ENCODE measurements at places on chromosomes 12 and 14. TPM values are rescaled to one million over a fixed set of nuclear protein-coding genes. Genes with fewer than 3 reads are reported as not detected.

- no peaks in the 10 kb centered on the region for H3K27me3 ChIP-seq
- H3K36me3 ChIP-seq, result peaks cover 71% of the 10 kb centered on the region
- no peaks in the 10 kb centered on the region for H3K4me1 ChIP-seq
- H3K27ac ChIP-seq, result no peak overlapping the region
- no peak for DNase-seq
Observed at GRCh38 chr12:108542320-108542719, 18.7 kb downstream of the SART3 start.

- H3K4me1 ChIP-seq, result peaks cover 21% of the 10 kb centered on the region
- no peak overlapping the region for H3K27ac ChIP-seq
- no peak for DNase-seq
- no peaks in the 10 kb centered on the region for H3K36me3 ChIP-seq
- H3K27me3 ChIP-seq, result no peaks in the 10 kb centered on the region
- no peak overlapping the region for H3K4me3 ChIP-seq
Observed at GRCh38 chr12:90970471-90970870, 15.5 kb upstream of the CCER1 start.

DNA sequence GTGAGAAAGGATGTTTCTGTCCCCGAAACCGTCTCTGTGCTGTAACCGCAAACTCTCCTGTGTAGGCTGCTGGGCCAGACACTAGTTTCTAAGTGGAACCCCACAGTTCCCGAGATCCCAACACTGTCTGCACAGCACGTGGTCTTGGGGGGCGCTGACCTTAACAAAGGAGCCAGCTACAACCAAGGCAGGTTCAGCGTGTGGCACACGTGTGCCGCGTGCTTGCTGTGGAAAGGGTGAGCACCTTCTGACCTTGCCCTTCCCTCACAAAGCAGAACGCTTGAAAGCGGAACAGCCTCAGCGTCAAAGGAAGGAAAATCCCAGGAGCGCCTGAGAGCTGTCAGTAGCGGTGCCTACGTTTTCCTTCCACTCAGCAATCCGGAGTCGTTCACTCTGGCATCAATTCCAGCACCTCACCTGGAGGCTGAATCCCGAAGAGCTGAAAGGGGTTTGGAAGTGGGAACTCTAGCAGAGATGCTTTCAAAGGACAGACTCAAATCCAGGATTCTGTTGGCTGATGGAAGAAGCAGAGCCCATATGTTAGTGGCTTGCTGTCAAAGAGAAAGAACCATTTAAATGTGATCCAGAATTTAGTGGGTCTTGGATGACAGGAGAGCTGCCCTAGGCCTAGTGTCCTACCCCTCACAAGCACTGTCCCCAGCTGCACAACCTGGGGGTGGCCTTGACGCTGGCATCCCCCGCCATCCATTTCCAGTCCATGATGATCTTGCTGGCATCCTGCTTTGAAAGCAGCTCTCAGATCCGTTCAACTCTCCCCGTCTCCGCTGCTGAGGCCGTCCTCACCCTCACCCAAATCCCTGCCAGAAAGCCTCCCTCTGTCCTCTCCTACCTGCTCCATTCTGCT is 27.1 kb downstream of the CCDC92 start:
- no peaks in the 10 kb centered on the region for H3K27me3 ChIP-seq
- H3K4me3 ChIP-seq, result no peak overlapping the region
- H3K36me3 ChIP-seq, result peaks cover 27% of the 10 kb centered on the region
- peaks cover 29% of the 10 kb centered on the region for H3K4me1 ChIP-seq
- no peak for DNase-seq

- no peak overlapping the region for H3K4me3 ChIP-seq
- no peaks in the 10 kb centered on the region for H3K4me1 ChIP-seq
- H3K36me3 ChIP-seq, result peaks cover 38% of the 10 kb centered on the region
- H3K27ac ChIP-seq, result no peak overlapping the region
Observed at GRCh38 chr12:112239881-112240280, 114.5 kb downstream of the TRAFD1 start.

- no peak for DNase-seq
- no peaks in the 10 kb centered on the region for H3K36me3 ChIP-seq
- H3K27me3 ChIP-seq, result no peaks in the 10 kb centered on the region
- peaks cover 14% of the 10 kb centered on the region for H3K4me1 ChIP-seq
- H3K27ac ChIP-seq, result no peak overlapping the region
Observed at GRCh38 chr12:53328043-53328435, 6.6 kb upstream of the AAAS start.

- no peak for DNase-seq
- no peaks in the 10 kb centered on the region for H3K4me1 ChIP-seq
- no peaks in the 10 kb centered on the region for H3K27me3 ChIP-seq
- no peaks in the 10 kb centered on the region for H3K36me3 ChIP-seq
- no peak overlapping the region for H3K27ac ChIP-seq
Observed at GRCh38 chr12:87925021-87925420, 104.2 kb downstream of the C12orf50 start.

- H3K36me3 ChIP-seq, result no peaks in the 10 kb centered on the region
- no peak for DNase-seq
- no peaks in the 10 kb centered on the region for H3K4me1 ChIP-seq
- no peak overlapping the region for H3K27ac ChIP-seq
Observed at GRCh38 chr12:55698965-55699364, 8.7 kb downstream of the ITGA7 start.

DNA sequence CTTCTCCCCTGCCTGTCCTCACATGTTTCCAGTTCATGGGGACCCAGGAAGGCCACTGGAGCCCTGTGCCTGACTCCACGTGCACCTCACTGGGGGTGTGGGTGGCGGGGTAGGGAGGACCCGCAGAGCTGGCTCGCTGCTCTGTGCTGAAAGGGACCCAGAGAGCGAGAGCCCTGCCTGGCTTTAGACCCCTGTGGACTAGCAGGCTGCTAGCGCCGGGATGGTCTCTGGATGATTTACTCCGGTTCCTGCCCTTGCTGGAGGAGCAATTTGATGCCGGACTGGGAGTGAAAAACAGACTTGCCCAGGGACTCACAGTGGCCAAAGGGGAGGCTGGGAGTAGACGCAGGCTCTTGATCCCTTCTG is 49.0 kb downstream of the NTF3 start:
- no peak overlapping the region for H3K27ac ChIP-seq
- H3K27me3 ChIP-seq, result peaks cover 5% of the 10 kb centered on the region
- no peak overlapping the region for H3K4me3 ChIP-seq
- H3K4me1 ChIP-seq, result no peaks in the 10 kb centered on the region

- no peaks in the 10 kb centered on the region for H3K4me1 ChIP-seq
- no peaks in the 10 kb centered on the region for H3K36me3 ChIP-seq
- peaks cover 84% of the 10 kb centered on the region for H3K27me3 ChIP-seq
- peak; percentile 79 for DNase-seq
Observed at GRCh38 chr12:68771223-68771925, 25.4 kb downstream of the SLC35E3 start.

- H3K4me3 ChIP-seq, result no peak overlapping the region
- no peak for DNase-seq
- H3K4me1 ChIP-seq, result peaks cover 14% of the 10 kb centered on the region
Observed at GRCh38 chr12:50984586-50985298, 32.4 kb downstream of the HIGD1C start.

DNA sequence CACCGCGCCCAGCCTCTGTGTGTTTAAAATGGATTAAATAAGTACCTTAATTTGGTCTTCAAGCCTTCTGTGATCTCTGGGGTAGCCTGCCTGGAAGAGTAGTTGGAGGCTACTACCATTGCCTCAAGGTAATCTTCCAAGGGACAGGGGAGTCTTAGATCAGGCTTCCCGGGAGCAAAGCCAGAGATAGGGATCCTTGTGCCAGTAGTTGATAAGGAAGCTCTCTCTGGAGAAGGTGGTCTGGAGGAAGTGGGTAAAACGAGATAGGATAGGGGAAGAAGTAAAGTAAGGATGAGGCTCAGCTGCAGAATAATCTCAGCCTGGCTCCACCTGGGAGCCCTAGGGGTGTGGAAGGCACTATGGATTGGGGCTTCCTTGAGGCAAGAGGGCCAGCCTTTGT is 38.5 kb downstream of the FOS start:
- H3K4me3 ChIP-seq, result no peak overlapping the region
- H3K27me3 ChIP-seq, result no peaks in the 10 kb centered on the region
- DNase-seq, result no peak
- no peak overlapping the region for H3K27ac ChIP-seq
- H3K36me3 ChIP-seq, result no peaks in the 10 kb centered on the region

DNA sequence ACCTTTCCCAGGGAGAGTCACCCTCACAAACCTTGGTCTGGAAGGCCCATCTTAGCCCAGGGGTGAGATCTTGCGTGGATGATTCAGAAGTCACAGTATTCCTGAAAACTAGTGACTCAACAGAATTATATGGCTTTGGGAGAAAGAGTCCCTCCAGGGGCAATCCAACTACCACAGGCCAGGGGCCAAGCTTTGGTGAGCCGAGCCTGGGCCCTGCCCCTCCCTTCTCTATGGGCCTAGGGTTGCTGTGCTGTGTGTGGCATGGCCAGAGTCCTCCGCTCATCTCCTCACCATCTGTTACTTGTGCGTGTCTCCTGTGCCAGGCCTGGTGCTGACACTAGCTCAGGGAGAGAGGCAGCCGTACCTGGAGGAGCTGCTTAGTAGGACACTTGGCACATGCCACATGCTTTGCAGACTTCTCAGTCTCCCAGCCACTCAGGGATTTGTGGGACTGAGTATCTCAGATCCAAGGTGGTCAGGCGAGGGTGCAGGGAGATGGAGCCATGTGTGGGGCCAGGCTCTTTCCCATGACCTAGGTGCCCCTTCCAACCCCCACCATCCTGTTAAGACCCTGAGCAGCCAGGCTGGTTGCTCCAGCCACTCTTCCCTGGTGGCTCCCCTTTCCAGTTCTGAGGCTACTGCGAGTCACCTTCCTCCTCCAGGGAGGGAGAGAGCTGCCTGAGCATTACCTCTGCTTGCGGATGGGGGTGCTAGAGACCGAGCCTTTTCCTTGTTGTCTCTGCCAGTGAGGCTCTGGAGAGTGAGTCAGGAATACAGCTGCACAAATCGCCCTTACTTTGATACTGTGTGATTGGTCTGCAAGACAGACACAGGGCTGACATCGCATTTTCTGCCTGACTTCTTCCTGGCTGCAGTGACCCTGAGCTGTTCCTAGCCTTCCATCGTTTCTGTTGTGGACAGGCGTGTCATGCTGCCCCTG is 94.1 kb downstream of the SLC25A47 start:
- H3K36me3 ChIP-seq, result no peaks in the 10 kb centered on the region
- H3K27ac ChIP-seq, result no peak overlapping the region
- no peaks in the 10 kb centered on the region for H3K27me3 ChIP-seq
- peak; percentile 81 for DNase-seq
- H3K4me3 ChIP-seq, result no peak overlapping the region
- H3K4me1 ChIP-seq, result peaks cover 21% of the 10 kb centered on the region

DNA sequence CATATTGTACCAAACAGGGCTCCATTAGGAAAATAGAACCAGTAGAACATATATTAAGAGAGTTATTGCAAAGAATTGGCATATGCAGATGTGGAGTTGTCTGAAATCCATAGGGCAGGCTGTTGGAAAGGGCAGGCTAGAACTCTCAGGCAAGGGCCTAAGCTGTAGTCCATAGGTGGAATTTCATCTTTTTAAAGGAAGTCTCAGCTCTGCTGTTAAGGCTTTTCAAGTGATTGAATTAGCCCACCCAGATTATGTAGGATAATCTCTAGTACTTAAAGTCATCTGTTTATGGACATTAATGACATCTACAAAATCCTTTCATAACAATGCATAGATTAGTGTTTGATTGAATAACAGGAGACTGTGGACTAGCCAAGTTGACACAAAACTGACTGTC is 59.4 kb downstream of the RAD51B start:
- H3K27me3 ChIP-seq, result no peaks in the 10 kb centered on the region
- H3K27ac ChIP-seq, result no peak overlapping the region
- H3K4me3 ChIP-seq, result no peak overlapping the region
- no peaks in the 10 kb centered on the region for H3K4me1 ChIP-seq
- H3K36me3 ChIP-seq, result no peaks in the 10 kb centered on the region

DNA sequence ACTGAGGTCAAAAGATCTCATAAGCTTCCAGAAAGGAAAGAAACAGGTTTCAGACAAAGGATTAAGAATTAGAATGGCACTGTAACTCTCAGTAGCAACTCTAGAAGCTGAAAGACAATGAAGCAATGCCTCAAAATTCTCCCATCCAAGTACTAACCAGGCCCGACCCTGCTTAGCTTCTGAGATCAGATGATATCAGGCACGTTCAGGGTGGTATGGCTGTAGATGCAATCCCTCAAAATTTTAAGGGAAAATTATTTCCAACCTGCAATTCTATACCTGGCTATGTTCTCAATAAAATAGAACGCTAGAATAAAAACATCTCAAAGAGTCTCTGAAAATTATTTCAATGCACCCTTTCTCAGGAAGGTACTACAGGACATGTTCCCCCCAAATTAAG is 19.6 kb downstream of the NOXRED1 start:
- H3K4me3 ChIP-seq, result no peak overlapping the region
- DNase-seq, result no peak
- no peaks in the 10 kb centered on the region for H3K4me1 ChIP-seq
- no peak overlapping the region for H3K27ac ChIP-seq
- no peaks in the 10 kb centered on the region for H3K27me3 ChIP-seq
- H3K36me3 ChIP-seq, result no peaks in the 10 kb centered on the region

DNA sequence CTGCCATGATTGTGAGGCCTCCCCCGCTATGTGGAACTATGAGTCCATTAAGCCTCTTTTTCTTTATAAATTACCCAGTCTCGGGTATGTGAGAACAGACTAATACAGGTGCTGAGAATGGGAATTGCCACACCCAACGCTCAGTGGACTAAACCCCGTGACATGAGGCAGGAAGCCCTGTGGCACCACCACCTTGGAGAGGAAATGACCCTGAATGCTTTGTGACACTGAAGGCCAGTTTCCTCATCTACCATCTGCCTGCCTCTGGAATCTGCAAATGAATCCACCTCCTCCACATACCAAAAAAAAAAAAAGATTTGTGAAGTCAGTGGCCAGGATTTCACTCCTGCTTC is 41.6 kb downstream of the NT5DC3 start:
- H3K36me3 ChIP-seq, result peaks cover 39% of the 10 kb centered on the region
- no peak for DNase-seq
- H3K4me1 ChIP-seq, result peaks cover 2% of the 10 kb centered on the region
- H3K4me3 ChIP-seq, result no peak overlapping the region
- H3K27ac ChIP-seq, result no peak overlapping the region

- no peak overlapping the region for H3K4me3 ChIP-seq
- no peaks in the 10 kb centered on the region for H3K36me3 ChIP-seq
- peaks cover 11% of the 10 kb centered on the region for H3K27me3 ChIP-seq
Observed at GRCh38 chr14:37901978-37902377, 305.7 kb upstream of the SSTR1 start.

The HEBP1 gene
- total RNA-seq, result 6.6 TPM

The ZNF140 gene
- 0.84 TPM for total RNA-seq

The PTPN11 gene
- 88.8 TPM for total RNA-seq

The HOXC6 gene
- 6.2 TPM for total RNA-seq

The REM2 gene
- 0.05 TPM for total RNA-seq

The CLEC1B gene
- total RNA-seq, result not detected

The TAC3 gene
- not detected for total RNA-seq
